ENCODE measurements at places on chromosomes 6 and 20.
A peak's percentile ranks its signal among the peaks of the same experiment; 100 is the strongest.

- no peak for DNase-seq
These were observed 21.8 kb downstream of the NTSR1 start for GRCh38 chr20:62730481-62730880.

DNA sequence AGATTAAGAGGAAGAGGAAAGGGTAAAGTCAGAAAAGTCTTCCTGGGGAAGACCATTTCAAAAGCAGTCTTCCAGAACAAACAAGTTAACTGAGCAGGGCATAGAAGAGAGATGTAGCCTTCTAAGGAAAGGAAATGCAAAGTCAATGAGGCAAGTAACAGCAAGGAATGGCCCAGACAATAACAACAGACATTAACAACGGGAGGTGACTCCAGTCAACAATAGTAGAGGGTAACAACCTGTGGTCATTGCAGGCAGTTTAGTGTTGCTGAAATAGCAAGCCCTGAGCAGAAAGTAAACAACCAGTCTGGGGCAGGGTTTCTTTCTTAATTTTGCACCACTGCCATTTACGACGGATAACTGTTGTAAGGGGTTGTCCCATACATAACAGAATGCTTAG is 2.1 kb downstream of the MDN1 start:
- no peak for DNase-seq

GRCh38 chr6:168021581-168021980 is 24.1 kb downstream of the KIF25 start:
- DNase-seq = no peak

DNA sequence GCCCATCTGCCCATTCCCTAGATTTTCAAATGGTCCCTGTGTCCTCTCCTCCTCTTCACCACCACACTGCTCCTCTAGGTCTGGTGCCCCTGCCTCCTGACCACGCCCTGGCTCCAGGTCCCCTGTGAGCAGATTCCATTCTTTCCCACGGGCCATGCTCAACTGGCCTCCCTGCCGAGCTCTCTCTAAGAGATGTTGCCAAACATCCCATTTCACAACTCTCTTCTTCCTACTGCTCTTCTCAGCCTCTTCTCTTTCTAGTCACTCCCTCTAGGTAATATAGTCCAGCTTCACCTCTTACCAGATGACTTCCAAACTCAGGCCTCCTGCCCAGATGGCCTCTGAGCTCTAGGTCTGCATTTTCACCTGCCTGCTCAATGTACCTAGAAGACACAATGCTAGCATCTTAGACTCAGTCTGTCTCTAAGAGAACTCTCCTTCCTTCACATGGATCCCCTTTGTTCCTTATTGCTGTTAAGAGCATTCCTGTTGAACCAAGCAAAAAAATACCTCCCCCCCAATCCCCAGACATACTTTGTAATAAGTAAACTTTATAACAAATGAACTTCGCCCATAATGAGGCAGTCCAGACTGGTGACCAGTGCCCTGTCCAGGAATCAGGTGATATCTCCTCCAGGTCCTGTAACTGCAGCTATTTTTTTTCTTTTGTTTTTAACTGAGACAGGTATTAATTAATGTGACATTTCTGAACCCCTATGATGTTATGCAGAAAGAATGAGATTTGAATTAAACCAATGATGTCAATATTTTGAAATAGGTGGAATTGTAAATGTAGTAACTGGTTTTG is 79.0 kb downstream of the LYRM4 start:
- DNase-seq = no peak

GRCh38 chr6:165615636-165616035 is 47.4 kb downstream of the PDE10A start:
- no peak for DNase-seq

GRCh38 chr20:58458342-58459057 is 56.7 kb downstream of the APCDD1L start:
- DNase-seq = no peak

GRCh38 chr20:479487-479886 is 17.2 kb upstream of the TBC1D20 start:
- no peak for DNase-seq

DNA sequence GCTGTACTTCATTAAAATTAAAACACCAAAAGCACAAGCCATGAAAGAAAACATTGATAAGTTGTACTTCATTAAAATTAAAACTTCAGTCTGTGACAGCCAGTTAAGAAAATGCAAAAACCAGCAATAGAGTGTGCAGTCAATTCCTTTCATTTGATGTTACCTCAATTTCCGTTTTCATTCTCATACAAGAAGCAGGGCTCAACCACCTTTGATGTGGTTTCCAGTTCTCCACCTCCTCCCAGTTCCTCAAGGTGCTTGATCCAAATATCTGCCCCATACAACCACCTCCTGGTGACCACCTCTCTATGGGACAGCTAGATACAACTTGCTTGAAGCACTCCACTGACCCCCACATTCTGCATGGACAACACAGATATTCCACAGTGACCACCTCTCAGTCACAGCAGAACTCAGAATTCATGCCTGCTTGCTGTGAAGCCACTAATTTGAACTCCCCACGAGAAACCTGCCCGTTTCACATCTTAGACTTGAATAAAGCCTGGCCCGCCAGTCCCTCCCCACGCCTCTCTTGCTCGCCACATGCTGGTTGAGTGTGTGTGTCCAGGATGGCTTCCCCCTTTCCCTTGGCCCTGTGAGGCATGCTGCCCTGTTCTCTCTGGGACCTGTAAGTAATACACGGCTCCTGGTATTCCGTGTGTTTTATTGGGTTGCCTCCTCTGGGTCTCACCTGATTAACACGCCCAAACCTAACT is 66.1 kb downstream of the FAM50B start:
- DNase-seq = no peak

DNA sequence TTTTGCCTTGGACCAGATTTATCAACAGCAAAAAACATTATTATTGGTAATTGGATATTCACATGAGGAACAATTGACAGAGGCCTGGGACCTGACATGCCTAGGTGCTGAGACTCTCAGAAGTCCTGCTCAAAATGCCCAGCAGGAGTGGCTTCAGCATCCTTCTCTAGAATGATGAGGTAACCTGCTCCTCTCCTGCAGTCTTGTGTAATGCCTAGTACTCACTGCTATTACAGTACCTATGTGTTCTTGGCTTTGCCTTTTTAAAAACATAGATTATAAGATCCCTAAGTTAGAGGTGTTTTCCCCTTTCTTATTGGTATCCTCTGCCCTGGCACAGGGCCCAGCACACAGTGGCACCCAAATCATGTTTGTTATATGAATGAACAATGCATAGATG is 230.9 kb downstream of the PKHD1 start:
- no peak for DNase-seq

GRCh38 chr6:147173140-147173539 is 31.1 kb upstream of the STXBP5 start:
- DNase-seq = no peak

DNA sequence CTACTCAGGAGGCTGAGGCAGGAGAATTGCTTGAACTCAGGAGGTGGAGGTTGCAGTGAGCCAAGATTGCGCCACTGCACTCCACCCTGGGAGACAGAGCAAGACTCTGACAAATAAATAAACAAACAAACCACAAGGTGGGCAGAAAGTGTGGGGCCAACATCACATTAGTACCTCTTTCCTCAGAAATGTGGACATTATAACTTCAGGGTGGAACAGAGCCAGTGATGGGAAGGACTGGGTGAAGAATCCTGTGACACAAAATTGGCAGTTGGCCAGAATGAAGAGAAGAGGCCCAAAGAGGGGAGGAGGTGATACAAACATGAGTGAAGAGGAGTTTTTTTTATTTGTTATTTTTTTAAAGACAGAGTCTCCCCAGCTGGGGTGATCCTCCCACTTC is 50.6 kb downstream of the NUP153 start:
- DNase-seq = no peak

- no peak for DNase-seq
These were observed 148.3 kb downstream of the HACE1 start for GRCh38 chr6:104711371-104711770.

- no peak for DNase-seq
These were observed 18.1 kb downstream of the PREX1 start for GRCh38 chr20:48809673-48810072.

DNA sequence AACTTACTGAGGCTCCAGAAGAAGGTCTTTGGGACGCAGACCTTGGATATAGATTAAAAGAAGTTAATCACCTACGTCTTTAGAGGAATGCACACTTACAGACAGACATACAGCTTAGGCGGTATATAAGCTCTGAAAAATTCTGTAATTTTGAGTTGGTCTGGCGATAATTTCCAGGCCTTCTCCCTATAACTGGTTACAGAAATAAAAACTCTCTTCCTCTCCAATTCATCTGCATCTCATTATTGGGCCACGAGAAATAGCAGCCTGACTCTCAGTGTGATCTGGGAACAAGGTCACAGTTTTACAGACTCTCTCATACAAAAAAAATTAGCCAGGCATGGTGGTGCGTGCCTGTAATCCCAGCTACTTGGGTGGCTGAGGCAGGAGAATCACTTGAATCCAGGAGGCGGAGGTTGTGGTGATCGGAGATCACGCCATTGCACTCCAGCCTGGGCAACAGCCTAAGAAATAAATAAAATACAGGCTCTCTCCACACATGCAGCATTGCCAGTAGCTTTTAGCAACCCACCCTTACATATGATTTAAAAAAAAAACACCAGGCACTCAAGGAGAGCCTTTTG is 4.7 kb downstream of the ZBTB24 start:
- no peak for DNase-seq

DNA sequence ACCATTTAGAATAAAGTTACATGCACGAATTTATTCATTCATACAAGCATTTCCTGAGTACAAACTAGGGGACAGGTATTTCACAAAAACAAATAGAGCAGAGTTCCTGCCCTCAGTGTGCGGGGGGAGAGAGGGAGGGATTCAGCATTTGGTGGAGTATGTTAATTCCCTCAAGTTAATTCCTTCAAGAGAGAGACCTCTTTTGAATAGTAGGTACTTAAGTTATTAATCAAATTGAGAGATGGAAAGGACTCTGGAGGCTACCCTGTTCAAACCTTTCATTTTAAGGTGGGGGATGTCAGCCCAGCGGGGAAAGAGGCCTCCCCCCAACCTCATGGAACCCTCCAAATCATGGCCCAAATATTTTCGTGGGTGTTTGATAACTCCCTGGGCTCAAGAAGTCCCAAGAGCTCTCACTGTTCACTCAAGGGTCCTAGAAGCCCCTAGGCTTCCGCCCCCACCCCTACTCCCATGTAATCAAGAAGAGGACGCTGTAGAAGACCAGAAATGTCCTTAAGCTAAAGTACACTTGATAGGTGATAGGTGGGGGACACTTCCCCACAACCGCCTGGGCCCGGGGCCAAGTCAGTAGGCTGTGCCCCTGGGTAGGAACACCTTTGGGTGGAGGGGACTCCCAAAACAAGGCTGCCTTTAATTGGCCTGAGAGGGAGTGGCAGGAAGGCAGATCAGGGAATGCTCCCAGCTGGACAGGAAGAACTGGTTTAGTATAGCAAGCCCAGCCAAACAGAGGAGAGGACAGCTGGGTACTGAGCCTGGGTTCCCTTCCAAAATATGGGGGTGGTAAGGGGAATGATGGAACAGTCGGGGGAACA is 2.9 kb downstream of the SDC4 start:
- DNase-seq = no peak

DNA sequence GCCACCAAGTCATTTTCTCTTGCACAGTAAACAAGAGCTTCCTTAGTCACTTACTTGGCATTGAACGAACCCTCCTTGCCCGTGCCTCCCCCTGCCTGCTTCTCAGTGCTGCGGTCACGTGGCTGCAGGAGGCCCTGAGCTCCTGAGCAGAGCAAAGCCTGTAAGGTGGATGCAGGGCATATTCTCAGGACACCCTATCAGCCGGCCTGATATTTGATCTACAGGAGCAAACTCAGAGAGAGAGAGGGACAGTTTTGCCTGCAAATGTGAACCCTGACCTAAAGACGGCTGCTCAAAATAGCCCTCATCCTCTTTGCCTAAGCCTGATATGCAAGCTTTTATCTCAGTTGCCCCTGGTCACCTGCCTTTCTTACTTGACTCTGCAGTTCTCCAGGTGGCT is 93.0 kb upstream of the POPDC3 start:
- DNase-seq = no peak

- DNase-seq = no peak
These were observed 51.9 kb downstream of the BANF2 start for GRCh38 chr20:17751640-17752039.

GRCh38 chr20:33947709-33948295 is 45.9 kb upstream of the RALY start:
- no peak for DNase-seq

GRCh38 chr6:109793021-109793420 is 101.9 kb downstream of the FIG4 start:
- DNase-seq = no peak

- DNase-seq = no peak
These were observed 235.1 kb upstream of the FOXQ1 start for GRCh38 chr6:1076531-1077459.

GRCh38 chr6:84453499-84453898 is 226.1 kb upstream of the CEP162 start:
- no peak for DNase-seq

- DNase-seq = no peak
These were observed 75.3 kb upstream of the RIPOR2 start for GRCh38 chr6:25010902-25011625.

- DNase-seq = no peak
These were observed 16.8 kb upstream of the PLCB4 start for GRCh38 chr20:9052136-9052535.

- DNase-seq = peak; percentile 48
These were observed at the start of gene KCNG1 for GRCh38 chr20:51022803-51023616. KCNG1 (minus strand) TSS chr20:51023107; CDS start chr20:51010338, 12,769 bp downstream.

- no peak for DNase-seq
These were observed 39.1 kb downstream of the ILRUN start for GRCh38 chr6:34657307-34657978.

DNA sequence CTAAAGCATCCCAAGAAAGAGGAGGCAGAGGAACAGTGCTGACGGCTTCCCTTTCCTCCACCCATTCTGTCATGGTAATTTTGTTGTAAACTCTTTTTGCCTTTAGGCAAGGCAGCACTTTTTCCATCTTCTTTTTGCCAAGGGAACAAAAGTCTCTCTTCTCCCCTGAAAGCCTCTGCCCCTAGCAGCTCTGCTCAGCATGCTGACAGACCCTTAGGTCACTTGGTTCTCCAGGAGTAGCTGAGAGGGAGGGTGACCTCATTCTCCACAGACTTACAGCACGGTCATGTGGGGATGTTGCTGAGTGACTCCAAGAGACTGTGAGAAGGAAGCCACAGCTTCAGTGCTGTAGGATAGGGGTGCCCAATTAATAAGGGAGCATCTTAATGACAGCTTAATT is 81.1 kb upstream of the RALGAPA2 start:
- DNase-seq = no peak

GRCh38 chr6:144055121-144055931 is 40.0 kb downstream of the SF3B5 start:
- DNase-seq = no peak

DNA sequence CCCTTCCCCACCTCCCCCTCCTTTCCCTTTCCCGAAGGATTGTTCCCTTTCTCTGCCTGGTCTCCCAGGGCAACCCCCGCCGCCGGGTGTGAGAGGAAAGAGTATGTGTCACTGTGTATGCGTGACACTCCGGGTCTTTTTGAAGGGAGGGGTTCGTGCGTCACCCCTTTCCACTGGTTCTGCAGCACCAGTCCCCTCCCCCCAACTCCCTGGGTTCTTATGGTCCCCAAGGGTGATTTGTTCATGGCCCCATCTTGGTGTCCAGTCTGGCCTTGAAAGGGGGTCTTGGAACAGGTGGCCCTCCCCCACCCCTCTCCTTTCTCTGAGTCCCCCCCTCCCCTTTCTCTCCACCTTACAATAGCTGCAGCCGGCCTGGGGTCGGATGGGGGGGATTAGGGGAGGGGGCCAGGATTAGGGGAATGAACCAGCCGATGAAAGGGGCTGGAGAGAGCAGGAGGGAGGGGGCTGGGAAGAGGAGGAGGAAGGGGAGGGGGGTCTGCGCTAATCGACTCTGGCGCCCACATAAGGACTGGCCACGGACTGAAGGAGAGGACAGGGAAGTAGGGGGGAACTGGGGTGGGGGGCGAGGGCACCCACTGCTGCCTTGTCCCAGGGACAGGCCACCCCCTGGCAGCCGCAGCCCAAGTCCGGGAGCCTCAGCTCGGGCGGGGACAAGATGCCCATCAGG is 1.3 kb upstream of the RING1 start:
- DNase-seq = no peak

Data from stimulated activated CD8-positive, alpha-beta memory T cell treated with anti-CD3 and anti-CD28 coated beads, Interleukin-4, amount 100 ng/mL, for 24 hours (primary cell).